Spleen (tissue), 13 donors: ENCODE measurements at places on chromosomes 6 and 20. TPM values are rescaled to one million over a fixed set of nuclear protein-coding genes. Genes with fewer than 3 reads are reported as not detected.

The C20orf144 gene
- polyA plus RNA-seq: 0.09 TPM

The HUS1B gene
- 0.06 TPM for polyA plus RNA-seq

The PRSS16 gene
- polyA plus RNA-seq: 0.39 TPM

The TNXB gene
- 39.3 TPM for polyA plus RNA-seq

The TPX2 gene
- 9.3 TPM for polyA plus RNA-seq

The THEMIS gene
- 1.5 TPM for polyA plus RNA-seq

The MEP1A gene
- polyA plus RNA-seq: 0.22 TPM
